ENCODE measurements at places on chromosomes 5 and 9.
A peak's percentile ranks its signal among the peaks of the same experiment; 100 is the strongest.

DNA sequence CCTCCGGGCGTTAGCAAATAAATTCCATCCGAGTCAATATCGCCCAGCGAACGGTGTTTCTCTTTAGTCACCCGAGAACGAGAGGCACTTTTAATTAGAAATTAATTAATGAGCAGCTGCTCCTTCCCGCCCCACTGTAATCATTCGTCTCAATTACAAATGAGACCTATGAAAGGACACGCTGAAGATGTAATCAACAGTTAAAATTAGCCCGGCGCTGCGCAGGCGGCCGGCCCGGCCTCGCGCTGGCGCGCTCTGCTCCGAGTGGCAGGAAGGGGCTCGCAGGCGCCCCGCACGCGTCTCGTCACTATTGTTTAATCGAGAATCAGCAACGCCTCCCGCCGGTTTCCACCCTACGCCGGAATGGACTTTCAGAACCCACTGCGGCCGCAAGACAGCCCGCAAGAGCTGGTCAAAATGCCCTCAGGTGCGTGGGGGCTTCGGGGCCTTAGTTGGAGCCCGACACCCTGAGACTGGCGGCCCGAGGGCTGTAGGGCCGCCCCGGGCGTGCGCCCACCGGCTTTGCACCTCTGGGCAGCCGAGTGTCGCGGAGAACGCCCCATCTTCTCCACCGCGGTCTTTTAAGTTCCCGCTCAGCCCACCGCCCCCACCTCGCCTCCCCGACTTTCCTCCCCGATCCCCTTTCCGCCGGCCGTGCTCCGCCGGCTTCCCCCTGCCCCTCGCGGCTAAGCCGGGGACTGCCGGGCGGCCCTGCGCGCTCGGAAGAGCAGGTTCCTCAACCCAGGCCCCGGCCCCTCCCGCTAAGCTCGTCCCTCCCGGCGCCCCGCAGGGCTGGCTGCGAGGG is 597 bp upstream of the IRX4 start:
- no peak for DNase-seq

DNA sequence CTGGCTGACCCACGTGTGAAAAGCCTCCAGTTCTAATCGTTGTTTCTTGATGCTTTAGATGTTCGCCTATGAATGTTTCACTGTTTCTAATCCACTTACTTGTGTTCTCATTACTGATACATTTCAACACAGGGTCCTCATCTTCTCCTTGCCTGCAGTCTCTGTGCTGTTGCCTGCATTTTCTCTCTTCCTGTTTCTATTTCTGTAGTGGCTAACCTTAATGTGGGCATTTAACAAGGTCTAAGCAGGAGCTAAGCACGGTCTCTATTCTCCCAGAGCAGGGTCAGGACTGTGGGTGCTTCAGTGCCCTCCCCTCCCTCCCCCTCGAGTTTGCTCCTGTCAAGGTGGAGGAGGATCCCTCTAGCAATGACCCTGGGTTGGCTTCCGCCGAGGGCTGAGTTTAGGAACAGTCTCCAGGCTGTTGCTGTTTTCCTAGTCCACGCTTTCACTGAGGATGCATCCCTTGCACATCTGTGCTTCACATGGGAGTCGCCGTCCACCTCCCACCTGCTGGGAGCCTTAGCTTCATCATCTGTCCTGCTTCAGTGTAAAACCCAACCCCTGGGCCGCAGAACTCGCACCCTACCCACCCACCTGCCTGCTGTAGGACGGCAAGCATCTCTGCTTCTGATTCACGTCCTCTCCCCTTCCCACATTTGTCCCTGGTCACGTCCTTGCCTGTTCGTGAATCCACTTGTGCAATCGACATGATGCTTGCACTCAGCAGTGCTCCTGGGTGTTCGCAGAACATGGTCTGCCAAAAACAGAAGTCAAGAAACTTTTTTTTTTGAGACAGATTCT is 2.4 kb upstream of the EXOC3 start:
- DNase-seq = no peak

GRCh38 chr9:532707-533106 is 308.8 kb upstream of the DMRT1 start:
- DNase-seq = no peak

DNA sequence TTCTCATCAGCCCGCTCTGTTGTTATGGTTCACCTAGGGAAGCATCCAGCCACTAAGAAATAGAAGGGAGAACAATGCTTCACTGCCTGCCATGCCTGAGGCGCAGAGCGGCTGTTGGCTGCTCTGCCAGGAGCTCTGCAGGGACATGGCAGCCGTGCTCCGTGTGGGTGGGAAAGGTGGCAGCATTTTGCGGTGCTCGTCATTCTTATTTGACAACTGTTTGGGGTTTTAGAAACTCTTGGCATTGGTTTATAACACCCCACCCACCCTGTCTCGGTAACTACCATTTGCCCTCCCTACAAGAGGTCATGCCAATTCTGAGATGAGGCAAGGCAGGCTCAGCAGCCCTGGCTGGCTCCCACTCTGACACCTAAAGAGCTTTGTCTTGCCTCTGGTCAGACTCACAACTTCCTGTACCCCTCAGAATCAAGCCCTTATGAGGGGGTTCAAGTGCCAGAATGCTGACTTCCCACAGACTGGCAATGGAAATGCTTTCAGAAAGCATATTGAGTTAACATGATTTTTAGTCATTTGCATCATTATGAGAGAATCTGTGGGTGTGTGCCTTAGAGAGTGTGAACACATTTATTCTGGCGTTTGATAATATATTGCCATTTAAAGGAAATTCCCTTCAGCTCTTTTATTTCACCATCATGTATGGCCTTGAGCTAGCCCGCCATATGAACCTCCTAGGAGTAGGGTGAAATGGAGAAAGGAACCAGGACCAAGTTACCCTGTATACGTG is 288.0 kb upstream of the ANKRD55 start:
- DNase-seq = no peak

GRCh38 chr5:172303572-172304335 is 20.2 kb upstream of the UBTD2 start:
- DNase-seq = peak; percentile 68

DNA sequence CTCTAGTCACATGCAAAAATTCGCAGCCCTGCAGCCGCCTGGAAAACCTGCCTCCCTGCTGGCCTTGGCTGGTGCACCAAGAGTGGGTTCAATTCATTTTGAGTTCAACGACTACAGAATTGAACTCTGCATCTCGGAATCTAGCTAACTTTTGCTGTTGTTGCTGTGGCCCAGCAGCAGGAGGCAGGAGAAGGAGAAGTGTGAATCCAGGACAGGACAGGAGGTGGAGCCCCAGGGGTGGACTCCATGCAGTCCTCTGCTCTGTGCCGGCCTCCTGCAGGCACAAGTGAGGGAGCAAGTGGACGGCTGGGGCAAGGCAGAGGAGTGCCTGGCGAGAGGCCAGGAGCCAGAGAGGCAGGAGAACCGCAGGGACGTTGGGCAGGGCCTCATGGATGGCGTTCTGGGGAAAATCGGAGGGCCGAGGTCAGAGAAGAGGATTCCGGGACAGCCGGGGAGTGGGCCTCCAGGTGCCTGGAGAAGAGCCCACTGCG is 214.2 kb downstream of the FANCC start:
- no peak for DNase-seq

- no peak for DNase-seq
Measured at GRCh38 chr5:77867194-77867691, 91.1 kb upstream of the TBCA start.

- no peak for DNase-seq
Measured at GRCh38 chr5:63535840-63536602, 426.2 kb downstream of the HTR1A start.

DNA sequence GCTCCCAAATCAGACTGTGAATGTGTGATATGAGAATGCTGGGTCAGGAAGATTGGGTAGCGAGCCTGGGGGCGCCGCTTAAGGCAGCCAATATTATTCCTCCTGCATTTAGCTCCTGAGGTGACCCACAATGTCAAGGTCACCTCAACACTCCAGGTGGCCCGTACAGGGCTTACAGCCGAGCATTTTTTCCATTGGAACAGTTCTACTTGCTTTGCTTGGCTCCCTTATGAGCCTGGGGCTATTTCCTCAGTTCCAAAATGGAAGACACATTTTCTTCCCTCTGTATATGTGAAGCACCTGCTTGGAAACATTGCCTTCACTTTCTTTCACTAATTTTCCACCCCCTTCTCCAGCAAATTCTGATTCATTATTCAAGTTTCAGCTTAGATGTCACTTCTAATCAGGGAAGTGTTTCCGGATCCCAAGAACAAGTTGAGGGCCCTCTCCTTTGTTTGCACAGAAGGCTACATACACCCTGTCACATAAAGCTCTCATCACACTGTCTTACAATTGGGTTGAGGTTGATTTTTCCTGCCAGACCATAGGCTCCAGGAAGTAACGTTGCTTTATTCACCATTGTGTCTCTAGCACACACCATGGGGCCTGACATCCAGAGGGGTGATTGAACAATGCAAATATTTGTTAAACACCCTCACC is 330.2 kb downstream of the PIK3R1 start:
- DNase-seq = no peak

- no peak for DNase-seq
Measured at GRCh38 chr5:139282197-139282557, 11.4 kb upstream of the MATR3 start.

GRCh38 chr5:81420039-81420667 is 26.2 kb upstream of the ACOT12 start:
- DNase-seq = peak; percentile 75

- peak; percentile 39 for DNase-seq
Measured at GRCh38 chr5:62460578-62460983, 48.0 kb downstream of the IPO11 start.

- peak; percentile 19 for DNase-seq
Measured at GRCh38 chr9:130327781-130328348, 62.3 kb downstream of the HMCN2 start.

GRCh38 chr5:156124708-156125107 is 202.3 kb upstream of the SGCD start:
- no peak for DNase-seq

GRCh38 chr9:97555164-97555563 is 53.7 kb downstream of the TMOD1 start:
- DNase-seq = no peak

- DNase-seq = no peak
Measured at GRCh38 chr5:142156839-142157463, 48.4 kb downstream of the NDFIP1 start.

DNA sequence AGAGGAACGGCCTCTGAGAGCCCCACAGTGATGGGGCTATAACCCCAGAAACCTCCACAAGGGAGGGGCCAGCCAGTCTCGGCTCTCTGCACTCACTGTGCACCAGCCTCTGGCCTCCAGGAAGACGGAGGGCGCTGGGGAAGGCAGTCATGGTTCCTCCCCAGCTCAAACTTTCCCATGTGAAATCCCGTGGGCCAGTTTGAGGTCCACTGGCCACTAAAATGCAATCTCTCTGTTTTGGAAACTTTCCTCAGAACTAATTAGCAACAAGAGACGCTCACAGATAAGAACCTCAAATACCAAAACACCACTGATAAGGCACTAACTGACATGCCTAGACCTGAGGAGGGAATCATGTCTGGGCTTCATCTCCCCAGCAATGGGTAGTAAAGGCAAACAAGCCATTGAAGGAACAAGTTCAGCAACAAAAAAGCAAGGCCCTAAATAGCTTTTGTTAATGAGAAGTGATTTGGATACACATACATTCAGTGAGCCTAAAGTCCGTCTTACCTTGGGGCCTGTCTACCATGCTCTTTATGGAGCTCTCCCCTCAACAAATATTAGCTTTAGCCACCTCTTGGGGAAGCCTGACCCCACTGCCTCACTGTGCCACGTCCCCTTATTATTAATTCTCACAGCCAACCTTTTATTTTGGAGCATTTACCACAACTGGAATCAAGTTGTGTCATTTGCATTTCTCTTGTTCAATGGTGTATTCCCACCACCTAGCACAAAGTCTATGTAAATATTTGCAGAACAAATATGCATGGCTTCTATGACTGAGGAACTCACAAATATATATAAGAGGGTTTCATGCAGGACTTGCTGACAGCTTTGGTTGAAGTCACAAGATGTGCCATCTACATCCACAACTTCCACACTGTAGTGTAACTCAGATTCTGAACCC is 56.1 kb upstream of the GLRX start:
- no peak for DNase-seq

- DNase-seq = peak; percentile 34
Measured at GRCh38 chr9:87862536-87863268, 20.0 kb upstream of the SPATA31E1 start.

GRCh38 chr9:89953824-89954615 is 349.2 kb downstream of the GADD45G start:
- DNase-seq = no peak

GRCh38 chr5:61115968-61116367 is 46.3 kb downstream of the SMIM15 start:
- no peak for DNase-seq

DNA sequence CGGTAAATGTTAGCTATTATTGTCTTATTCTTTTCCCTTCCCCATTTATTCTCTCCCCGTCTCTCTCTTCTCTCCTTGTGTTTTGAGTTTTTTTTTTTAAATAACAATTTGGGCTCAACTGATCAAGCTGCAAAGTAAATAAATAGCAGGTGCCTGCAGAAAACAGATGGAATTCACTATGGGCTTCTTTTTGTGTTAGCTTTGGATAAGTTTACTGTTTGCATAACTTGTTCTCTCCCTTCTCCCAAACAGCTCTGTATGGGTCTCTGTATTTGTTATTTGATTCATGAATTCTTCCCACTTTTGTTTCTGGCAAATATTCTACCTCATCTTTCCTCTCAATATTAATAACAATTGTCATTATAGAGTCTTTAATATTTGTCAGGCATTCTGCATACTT is 111.8 kb upstream of the ASTN2 start:
- no peak for DNase-seq

- no peak for DNase-seq
Measured at GRCh38 chr5:128644863-128645262, 106.8 kb upstream of the FBN2 start.

DNA sequence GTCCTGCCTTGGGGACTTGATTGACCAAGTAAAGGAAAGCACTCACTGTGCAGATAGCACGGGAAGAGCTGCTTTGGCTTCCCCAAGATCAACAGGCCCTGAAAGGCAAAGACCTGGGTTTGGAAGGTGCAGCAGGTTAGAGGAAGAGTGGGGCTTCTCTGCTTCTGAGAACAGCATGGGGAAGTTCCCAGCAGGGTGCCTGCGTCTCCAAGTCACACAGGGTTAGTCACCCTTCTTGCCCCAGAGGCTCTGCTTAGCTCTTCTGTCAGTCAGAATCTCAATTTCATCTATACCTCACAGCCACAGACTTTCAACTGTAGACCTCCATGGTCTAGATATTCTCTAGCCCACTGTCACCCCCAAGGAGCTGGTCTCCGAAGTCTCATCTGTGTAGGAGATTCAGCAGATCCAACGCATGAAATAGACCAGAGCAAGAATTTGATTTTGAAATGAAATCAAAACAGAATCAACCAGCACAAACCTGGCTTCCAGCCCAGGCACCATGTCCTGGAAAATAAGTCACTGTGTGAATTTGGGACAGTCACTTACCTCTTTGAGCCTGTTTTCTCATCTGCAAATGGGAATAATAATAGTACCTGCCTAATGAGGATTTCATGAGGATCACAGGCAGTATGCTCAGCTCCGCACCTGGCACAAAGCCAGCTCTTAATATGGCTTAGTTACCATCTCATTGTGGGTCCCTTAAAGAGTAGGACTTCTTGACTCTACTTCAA is 64.0 kb downstream of the SFXN1 start:
- no peak for DNase-seq

GRCh38 chr5:152274224-152274623 is 130.9 kb downstream of the NMUR2 start:
- no peak for DNase-seq
